Suppressor macrophage (primary cell): ENCODE measurements at places on chromosomes 12 and 14.

GRCh38 chr14:33653308-33653695 lies 297.6 kb downstream of the EGLN3 start:
- DNase-seq: no peak

DNA sequence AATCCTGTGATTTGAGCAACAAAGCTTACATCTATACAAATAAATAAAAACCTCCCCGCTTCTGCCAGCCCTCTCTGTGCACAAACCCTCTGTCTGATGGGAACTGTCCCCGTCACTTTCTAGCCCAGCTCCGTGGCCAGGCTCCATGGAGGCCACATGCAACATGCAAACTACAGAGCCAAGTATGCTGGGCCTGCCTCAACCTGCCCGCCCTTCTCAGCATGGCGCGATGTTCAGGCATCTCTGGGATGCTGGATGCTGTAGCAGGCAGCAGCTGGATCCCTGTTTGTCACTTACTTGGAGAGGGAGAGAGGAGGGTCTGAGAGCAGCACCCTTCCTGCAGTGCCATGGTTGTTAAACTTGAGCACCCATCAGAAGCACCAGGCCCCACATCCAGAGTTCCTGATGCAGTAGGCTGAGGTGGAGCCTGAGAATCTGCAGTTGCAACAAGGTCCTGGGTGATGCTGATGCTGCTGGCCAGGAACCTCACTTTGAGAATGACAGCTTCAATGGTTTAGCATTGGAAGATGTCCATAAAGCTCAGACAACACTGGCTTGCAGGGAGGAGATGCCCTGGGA lies 32.4 kb downstream of the CLMN start:
- no peak for DNase-seq

DNA sequence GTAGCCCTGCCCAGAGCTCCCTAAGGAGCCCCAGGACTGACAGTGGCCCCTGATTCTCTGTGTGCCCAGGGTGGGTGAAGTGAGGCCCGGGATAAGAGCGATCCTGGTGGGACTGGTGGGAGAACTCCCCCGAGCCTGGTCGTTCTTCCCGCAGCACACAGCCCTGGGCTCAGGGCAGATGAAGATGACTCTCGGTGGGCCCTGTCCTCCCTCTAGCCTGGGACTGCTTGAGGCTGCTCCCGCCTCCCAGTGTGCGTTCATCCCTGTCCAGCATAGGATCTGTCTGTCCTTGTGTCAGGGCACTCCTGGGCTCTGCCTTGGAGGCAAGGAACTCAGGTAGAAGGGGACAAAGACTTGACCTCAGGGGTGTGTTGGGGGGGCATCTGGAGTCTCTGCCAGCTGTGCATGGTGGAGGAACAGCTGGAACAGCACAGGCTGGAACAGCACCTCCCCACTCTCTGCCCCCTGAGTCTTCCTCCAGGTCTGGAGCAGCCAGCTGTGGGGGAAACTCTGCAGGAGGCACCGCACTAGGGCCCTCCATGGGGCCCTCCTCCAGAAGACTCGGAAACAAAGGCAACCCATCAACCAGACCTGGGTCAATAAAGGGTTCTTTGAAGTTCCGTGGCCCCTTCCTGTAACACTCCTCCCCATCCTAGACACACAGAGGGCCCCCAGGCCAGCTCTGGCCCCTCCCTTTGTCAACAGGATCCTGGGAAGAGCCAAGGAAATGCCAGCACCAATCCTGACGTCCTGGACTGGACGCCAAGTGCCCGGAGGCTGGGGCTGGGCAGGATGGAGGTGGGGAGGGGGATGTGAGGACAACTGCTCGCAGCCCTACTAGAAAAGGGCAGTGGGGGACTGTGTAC lies 15.9 kb downstream of the FAIM2 start:
- DNase-seq: no peak

GRCh38 chr14:29865299-29865698 lies 62.3 kb downstream of the PRKD1 start:
- DNase-seq: no peak

DNA sequence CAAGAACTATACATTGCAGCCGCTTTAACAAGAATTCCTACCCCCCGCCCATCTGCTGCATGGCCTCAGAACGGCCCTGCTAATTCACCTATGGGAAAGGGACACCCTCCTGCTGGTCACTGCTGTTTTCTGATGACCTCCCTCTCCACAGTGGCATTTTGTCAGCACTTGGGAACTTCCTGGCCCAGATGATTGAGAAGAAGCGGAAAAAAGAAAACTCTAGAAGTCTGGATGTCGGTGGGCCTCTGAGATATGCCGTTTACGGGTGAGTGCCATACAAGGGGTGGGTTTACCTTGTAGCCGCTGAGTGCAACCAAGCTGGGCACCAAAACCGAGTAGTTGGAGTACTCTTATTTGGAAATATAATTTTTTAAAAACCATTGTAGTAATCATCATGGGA lies 2.7 kb downstream of the PXMP2 start:
- DNase-seq: no peak

DNA sequence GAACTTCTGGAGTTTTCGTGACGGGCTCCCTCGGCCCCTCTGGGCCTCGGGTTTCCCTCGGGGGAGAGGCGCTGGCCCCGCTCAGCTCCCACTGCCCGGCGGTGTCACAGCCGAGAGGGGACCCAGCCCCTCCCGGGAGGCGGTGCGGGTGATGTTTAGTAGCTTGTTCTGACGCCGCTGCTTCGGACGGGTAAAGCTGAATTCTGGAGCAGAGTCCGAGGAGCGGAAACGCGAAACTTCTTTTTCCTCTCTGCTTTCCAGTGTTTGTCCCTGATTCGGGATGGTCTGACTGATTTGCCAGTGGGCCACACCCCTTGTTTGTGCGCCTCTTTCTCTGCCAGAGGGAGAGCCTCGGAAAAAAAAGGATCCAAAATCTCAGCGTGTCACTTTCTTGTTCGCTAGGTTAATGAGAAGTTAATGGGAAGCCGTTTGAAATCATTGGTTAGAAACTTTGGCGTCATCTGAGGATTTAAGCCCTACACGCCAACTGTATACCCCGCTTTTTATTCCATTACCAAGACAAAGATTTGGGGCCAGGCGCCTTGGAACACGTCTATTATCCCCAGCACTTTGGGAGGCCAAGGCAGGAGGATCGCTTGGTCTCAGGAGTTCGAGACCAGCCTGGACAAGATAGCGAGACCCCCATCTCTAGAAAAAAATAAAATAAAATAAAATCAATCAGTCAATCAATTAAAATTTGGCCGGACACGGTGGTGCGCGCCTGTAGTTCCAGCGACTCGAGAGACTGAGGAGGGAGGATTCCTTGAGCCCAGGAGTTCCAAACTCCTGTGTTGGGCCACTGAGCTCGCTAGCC lies 756 bp downstream of the TULP3 start:
- DNase-seq: peak; percentile 40

DNA sequence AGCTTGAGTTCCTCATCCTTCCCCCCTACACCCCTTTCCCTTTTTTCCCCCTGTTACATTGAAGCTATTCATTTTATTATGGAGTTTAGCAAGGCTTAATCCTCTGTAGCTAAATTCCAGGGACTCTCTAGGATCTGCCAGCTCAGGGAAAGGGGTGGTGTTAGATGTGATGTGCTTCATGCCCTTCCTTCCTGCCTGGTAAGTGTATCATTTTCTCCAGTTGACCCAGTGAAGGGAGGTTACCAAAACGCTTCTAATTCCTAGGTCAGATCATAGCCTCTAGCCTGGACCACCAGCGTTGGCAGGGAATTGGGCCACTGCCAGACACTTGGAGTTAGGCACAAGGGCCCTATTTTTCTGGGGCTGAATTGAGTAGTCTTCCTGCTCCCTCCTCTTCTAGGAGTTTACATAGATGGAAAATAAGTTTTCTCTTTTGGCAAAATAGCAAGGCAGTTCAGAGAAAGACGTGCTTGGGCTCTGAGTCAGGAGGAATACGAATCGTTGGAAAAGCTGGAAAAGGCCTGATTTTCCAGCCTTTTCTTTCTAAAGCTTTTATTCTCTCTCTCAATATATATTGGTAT lies 88.3 kb downstream of the NPAS3 start:
- no peak for DNase-seq

DNA sequence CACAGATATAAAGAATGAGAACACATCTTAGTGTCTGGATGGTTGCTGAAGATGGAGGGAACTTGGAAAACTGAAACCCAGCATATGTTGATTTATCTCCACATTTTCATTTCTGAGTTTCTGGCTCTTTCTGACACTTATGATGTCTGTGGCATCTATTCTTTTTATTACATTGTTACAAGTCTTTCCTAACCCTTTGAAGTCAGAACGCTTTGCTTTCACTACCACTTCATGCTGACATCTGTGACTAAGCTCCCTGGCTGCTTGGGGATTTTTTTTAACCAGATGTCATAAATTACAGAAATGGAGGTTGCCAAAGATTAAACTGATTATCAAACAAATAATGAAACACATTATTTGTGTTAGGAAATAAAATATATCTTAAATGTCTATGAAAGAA lies 188.7 kb downstream of the KITLG start:
- peak; percentile 34 for DNase-seq

GRCh38 chr14:91394105-91395081 lies 23.2 kb downstream of the CCDC88C start:
- no peak for DNase-seq

- no peak for DNase-seq
Observed at GRCh38 chr14:63045234-63045611, at the start of gene KCNH5. TSS of gene KCNH5 (minus strand) at chr14:63045458. CDS start at chr14:63045186, 272 bp downstream.

DNA sequence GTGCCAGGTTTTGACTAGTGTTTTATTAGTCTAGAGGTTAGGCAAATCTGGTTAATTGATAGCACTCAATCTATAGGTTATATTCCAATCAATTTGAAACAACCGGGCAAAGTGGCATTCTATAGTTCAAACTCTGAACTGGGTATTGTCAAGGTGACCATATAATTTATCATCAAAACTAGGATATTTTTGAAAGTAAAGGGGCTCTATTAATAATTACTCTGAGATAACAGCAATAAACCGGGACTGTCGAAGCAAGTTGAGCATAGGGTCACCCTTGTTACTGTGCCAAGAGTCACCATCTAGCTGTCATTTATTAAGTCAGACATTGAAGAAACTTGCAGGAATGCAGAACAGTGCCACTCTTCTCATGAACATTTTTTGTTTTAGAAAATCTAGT lies 321.2 kb downstream of the RAD51B start:
- no peak for DNase-seq

GRCh38 chr14:79248126-79248525 lies 963.2 kb downstream of the DIO2 start:
- DNase-seq: no peak

DNA sequence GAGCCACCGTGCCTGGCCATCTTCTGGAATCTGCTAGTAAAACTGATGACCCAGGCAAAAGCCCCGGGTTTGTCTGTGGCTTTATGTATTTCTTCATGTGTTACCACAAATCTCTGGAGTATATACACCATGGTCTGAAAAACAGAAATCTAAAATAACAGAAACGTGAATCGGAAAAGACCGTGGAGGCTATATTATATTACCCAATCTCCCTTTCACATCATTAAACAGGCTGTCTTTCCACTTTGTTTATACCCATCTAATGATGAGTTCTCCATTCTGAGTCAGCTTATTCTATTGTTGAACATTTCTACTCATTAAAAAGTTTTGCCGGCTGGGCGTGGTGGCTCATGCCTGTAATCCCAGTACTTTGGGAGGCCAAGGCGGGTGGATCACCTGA lies 9.5 kb upstream of the AJUBA start:
- no peak for DNase-seq

- DNase-seq: no peak
Observed at GRCh38 chr12:24111616-24112015, 162.1 kb upstream of the SOX5 start.

DNA sequence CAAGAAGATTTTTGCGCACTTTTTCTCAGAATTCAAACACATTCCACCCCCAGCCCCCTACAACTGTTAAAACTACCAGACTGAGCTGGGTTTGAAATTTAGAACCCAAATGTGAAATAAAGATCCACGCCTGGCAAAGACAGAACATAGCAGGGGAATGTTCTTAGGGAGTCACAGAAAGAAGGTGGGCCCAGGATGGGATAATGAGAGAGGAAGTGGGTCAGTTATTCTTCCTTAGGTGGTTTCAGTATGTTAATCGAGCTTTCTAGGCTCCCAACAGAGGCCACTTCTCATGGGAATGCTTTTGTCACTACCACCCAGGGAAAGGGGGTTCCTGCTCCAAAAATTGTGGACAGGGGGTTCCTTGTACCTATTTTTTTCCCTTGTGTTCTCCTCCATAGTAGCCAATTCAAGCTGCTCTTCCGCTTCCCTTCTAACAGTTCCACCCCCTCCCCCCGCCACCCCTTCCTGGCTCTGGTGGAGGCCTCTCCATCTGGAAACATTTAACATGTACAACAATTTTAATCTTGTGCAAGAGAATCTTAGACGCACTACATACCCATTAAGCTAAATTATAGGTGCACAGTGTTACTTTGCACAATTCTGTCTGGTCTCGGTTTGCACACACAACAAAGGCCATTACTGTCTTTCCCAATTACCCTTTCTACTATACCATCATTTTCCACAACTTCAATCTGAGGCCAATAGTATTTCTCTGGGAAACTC lies 218.1 kb downstream of the MON2 start:
- DNase-seq: no peak

DNA sequence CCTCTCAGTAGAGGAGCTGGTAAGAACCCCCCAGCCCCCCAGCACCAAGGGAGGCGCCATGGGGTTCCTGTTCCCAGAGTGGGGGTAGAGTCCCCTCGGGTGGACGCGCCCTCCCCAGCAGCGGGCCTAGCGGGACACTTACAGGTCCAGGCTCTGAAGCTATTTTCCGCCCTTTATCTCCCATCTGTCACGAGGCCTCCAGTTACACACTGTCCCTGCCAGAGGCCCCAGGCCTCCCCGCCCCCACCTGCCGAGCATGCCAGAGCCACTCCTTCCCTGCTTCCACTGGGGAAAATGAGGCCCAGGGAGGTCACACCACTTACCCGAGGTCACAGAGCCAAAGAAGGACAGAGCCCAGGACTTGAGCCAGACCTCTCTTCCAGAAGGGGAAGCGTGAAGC lies 3.1 kb downstream of the C14orf180 start:
- no peak for DNase-seq
